ENCODE measurements at places on chromosomes 7 and 10.

GRCh38 chr10:52474265-52474664 lies 160.2 kb downstream of the DKK1 start:
- no peak for DNase-seq

- DNase-seq = peak; percentile 22
Observed at GRCh38 chr7:3043544-3044371, at the start of gene CARD11. Gene CARD11 (minus strand): TSS chr7:3043867. CDS start chr7:2958506, 85,361 bp downstream.

- no peak for DNase-seq
Observed at GRCh38 chr7:43058271-43059066, 54.0 kb upstream of the HECW1 start.

- DNase-seq = no peak
Observed at GRCh38 chr7:129522088-129522970, 20.0 kb downstream of the SMKR1 start.

GRCh38 chr10:131700506-131700905 lies 200.3 kb upstream of the PPP2R2D start:
- no peak for DNase-seq

DNA sequence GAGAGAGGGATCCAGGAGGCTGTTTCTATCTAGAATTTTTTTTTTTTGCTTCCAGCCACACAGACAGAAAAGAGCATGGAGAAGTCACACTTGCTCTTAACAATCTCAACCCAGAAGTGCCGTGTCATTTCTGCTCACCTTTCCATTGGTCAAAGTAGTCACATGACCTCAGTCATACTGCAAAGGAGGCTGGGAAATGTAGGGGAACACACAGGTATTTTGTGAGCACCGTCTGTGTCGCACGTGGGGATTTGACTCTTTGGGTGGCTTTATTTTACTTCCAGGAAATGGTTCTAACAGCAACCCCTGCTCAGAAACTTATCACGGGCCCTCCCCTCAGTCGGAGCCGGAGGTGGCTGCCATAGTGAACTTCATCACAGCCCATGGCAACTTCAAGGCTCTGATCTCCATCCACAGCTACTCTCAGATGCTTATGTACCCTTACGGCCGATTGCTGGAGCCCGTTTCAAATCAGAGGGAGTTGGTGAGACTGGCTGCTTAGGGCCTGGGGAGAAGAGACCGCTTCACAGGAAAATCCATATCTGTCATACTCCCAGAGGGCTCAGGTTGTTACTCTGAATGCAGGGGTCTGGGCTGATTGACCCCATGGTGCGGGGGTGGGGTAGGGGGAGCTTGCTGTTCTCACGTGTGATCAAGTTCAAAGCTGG lies 13.1 kb upstream of the CPA1 start:
- DNase-seq = no peak

DNA sequence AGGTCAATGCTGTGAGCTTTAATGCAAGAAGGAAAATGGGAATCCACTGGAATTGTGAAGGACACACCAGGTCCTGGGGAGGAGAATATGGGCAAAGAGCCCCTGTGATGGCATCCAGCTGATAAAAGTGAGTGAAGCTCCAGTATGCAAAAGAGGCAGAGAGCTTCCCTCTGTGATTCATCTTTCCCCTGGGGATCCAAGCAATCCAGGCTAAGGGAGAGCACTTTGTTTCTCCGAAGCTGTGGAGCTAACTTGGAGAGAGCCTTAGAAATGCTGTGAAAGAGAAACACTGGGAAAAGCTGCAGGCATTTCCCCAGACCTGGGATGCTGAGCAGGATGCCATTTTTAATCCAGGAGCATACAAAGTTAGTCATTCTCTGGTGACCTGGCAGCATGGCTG lies 489.5 kb downstream of the SH2D4B start:
- no peak for DNase-seq

DNA sequence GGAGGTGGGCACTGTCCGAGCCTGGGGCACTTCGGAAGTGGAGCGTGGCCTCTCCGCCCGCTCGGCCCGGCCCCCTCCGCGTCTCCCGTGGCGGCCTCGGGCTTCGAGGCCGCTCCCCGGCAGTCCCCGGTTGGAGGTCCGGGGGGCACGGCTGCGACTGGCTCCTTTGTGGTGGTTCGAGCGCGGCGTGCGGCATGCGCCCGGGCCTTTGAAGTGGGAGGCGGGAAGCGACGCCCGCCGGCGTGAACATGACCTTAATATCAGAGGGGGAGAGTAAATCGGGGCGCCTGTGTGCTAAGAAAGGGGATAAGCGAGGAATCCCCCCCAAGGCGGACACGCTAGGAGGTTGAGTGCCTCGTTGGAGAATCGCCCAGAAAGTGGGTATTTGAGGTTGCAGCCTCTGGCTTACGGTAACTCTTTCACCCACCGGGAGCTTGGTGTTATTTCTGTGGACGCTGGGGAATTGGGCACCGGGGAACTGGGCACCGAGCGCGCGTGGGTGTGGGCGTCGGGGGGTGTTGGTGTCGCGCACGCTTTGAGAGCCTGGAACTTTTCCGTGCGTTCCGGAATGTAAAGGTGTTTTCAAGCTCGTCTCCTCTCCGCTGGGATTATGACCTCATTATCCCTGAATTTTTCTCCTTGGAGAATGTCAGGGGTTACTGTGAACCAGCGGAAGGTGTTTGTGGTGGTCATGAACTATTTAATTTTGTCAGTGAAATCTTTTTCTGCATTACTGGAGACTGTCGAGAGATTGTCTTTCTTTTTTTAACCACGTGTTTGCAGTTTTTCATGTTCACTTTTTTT lies 660 bp downstream of the SUV39H2 start:
- DNase-seq = peak; percentile 41

DNA sequence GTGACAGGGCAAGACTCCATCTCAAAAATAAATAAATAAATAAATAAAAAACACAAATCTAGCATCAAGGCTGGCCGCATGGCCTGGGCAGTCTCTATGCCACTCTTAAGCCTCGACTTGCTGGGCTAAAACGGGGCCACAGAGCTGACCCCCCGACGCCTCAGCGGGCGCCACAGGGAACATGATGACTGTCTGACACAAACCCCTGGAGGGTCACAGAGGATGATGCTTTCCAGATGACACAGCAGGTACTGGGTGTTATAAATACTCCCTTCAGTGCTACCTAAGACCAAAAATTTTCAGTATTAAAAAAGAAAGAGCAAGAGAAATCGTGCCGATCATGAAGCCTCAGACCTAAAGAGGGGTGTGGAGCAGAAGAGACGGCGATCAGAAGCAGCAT lies 176.8 kb downstream of the MAD1L1 start:
- DNase-seq = no peak

GRCh38 chr10:49281461-49281860 lies 17.5 kb upstream of the C10orf71 start:
- no peak for DNase-seq

- DNase-seq = no peak
Observed at GRCh38 chr7:149794661-149795060, 21.3 kb upstream of the ZNF467 start.

- no peak for DNase-seq
Observed at GRCh38 chr7:37488163-37488764, 39.6 kb upstream of the ELMO1 start.

DNA sequence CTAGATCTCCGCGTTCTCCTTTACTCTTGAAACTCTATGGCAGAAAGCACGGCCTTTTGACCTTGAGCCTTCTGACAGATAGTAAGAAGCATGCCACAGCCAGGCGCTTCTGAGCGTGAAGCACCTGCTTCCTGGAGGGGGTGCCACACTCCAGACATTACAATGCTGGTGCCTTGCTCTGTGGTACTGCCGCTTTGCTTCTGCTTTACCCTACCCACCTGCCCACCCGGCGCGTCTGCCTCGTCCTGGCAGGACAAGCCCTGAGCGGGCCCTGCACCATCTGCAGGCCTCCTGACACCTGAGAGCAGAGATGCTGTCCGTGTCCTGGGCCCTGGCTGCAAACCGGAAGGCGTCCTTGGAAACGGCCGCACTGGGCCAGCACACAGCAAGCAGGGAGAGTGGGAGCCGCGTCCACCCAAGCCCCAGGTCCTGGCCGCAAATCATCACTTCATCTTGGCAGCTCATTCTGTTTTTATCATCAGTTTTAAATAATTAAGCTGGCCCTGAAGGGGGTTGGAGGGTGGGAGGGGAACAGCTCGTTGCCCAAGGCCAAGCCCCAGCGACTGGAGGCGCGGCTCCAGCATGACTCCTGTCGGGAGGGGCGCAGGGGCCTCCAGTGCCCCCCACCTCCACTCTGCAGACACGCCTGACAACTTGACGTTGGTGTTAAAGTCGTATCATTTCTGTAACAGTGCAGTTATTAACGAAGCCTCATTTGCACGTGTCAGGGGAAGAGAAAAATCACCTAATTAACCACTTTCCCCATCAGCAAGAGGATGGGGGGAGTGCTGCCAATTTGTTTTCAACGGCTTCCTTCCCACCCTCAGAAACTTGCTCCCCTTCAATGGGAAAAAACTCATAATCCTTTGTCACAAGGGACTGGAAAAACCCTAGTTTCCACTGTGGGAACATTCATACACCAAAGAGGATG lies 132.2 kb downstream of the MAD1L1 start:
- no peak for DNase-seq

GRCh38 chr7:19707240-19707639 lies 1.6 kb downstream of the POLR1F start:
- DNase-seq = no peak

- DNase-seq = peak; percentile 87
Observed at GRCh38 chr7:27199849-27200760, at the start of gene HOXA13. Gene HOXA13 (minus strand): TSS chr7:27200091. CDS start chr7:27200077, 14 bp downstream.

DNA sequence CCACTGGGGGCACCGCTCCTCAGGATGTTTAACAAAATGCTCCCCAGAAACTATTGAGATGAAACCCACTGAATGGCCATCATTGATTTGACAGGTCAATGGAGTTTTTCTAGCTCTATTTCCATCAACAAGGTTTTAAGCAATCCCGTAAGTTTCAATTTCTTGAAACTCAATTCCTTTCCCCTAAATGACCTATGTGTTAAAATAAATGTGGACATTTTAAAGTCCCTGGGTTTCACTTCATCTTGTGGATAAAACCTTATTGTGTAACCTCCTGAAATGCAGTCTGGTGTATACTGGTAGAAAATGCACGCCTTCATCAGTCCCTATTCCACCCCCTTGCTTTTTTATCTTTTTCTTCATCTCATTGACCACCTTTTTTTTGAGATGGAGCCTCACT lies 8.9 kb upstream of the C7orf33 start:
- no peak for DNase-seq

- DNase-seq = no peak
Observed at GRCh38 chr10:96325719-96326373, 21.6 kb downstream of the DNTT start.

DNA sequence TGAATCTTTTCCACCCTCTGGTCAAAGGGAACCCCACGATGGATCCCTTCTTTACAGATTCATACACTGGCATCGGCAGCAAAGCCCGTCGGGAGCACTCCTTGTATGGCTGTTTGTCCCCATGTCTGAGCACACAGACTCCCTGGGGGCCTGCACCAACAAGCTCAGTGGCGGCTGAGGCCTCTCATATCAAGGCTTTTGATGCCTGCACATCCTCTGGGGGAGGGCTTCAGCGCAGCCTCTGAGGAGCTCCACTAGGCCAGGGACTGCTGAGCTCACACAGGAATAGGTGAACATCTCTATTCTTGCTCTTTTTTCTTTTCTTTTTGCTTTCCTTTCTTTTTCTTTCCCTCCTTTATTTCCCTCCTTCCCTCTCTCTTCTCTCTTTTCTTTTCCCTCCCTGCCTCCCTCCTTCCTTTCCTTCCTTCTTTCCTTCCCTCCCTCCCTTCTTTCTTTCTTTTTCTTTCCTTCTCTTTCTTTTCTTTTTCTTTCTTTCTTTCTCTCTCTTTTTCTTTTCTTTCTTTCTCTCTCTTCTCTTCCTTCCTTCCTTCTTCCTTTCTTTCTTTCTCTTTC lies 174.6 kb downstream of the CCDC3 start:
- DNase-seq = no peak

- no peak for DNase-seq
Observed at GRCh38 chr10:124125305-124126116, 32.1 kb upstream of the CHST15 start.

DNA sequence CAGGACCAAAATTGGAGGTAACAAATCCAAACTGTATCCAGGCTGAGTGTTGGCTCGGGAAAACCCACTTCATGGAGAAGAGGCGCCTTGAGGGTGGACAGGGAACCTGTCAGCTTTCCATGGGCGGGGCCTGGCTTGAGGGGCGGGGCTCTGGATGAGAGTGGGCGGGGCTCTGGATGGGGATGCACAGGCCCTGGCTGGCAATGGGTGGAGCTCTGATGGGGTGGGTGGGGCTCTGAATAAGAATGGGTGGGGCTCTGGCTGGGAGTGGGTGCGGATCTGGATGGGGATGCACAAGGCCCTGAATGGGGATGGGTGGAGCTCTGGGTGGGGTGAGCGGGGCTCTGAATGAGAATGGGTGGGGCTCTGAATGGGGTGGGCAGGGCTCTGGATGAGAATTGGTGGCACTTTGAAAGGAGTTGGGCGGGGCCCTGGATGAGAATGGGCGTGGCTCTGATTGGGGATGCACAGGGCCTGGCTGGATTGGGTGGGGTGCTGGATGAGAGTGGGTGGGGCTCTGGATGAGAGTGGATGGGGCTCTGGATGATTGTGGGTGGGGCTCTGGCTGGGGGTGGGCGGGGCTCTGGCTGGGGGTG lies 96.6 kb upstream of the NPTX2 start:
- DNase-seq = peak; percentile 22

DNA sequence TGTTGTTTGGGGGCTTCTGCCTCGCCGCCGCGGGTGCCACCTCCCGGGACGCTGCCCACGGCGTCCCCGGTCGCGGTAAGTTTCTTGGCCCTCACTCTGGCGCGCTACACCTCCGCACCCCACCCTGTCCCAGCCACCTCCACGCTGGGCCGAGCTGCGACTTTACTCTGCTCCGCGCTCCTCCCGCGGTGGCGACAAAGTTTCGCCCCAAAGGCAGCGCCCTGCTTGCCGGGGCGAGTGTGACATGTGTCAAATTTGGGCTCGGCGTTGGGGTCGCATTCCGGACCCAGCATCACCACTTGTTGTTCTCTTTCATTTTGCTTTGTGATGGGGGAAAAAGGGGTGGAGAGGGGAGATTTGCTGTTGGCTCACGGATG lies 167.7 kb upstream of the PPP1R3A start:
- peak; percentile 51 for DNase-seq

DNA sequence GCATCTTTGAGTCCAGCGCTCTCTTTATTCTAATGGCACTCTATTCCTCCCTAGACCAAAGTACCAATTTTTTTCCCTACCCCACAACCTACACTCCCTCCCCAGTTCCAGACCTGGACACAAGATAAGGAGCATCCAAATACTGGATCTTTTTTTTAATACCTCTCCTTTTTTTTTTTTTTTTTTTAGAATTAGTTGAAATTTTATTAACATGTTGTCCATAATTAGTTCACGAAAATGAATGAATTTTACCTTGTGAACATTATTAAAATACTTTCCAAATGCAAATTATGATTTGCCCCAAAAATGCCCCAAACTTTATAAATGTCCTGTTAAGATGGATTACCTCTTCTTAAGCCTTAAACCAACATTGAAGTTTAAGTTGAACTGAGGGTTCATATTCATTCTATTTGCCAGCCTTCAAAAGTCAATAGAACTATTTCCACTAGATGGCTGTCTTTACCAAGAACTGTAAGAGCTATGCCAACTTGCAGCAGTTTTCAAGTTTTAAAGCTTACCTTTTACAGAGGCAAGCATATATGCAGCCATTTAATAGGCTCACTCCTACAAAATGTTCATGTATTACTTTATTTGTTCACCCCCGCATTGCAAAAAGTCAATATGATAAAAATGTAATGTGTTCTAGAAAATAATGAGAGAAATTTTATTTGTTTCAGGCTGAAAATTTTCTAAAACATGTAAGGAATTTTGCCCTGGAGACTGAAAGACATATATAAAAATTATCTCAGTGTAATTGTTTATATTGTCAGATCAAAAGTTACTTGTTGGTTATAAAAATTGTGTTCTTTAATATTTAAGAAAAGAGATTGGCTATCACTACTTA lies 39.7 kb upstream of the TNKS2 start:
- DNase-seq = no peak
